ENCODE measurements at places on chromosomes 12 and 14.

DNA sequence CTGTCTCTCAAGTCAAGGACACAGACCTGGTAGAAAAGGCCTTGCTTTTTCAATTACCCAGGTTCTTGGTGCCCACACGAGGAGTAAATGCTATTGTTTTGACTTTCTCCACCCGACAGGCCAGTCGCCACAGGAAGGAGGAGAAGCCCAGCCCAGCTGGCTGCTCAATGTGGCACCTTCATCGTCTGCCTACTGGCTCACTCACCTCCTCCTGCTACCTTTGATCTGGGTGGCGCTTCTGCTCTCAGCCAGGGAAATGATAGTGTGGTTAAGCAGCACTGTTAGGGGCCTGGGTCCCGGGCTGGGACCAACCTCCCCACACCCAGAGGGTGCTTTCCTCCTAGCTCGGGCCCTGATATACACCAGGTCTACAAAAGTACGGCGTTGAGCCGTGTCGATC, 75.0 kb upstream of the FZD10 start:
- no peak for DNase-seq

DNA sequence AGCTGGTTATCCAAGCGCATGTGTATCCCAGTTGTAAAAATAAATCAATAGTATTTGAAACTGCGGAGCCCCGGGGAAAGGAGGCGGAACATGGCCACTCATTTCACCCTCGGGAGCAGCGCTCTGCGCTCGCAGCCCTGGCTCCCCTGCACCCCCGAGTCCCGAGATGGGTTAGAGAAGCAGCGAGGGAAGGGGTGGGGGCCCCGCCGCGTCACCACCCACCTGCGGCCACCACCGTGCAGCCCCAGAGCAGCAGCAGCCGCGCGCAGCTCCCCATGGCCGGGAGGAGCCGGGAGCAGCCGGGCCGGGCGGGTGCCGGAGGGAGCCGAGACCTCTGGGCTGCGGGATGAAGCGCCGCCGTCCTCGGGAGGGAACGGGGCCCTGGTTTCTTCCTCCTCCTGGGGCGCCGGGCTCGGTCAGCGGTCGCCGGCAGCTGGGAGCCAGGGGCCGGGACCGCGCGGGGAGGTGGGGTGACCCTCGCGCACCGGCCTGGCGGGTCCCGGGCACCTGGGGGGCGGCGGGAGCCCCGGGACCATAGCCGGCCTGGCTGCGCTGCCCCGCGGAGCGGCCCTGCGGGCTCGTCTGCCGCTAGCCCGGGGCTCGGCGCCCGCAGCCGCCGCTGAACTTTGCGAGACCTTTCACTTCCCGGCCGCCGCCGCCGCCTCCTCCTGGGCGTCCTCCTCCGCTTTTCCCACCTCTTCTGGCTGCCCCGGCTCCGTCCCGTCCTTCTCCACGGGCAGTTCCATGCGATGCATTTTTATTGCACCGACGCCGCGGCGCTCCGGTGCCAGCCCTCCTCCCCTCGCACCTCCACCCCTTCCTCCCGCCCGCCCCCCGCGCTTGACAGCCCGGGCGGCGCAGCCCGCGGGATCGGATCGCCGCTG, at the start of gene NTN4:
Gene NTN4 (minus strand): TSS at position 732 of the 884 bp plus-strand sequence. CDS start 455 bp downstream, at position 277.
- peak; percentile 58 for DNase-seq

DNA sequence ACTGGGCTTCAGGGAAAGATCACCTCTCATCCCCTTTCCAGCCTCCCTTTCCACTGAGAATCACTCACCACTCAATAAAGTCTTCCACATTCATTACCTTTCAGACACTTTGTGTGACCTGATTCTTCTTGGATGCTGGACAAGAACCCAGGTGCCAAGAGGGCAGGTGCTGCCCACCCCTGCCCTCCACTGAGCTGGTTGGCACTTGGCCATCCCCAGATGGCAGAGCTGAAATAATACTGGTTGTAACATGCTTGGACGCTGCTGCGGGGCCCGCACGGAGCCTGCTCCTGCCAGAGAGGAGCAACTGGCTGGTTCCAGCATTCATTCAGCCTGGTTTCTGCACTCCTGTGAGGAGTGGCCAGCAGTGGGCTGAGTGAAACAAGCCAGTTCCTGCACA, 386.7 kb upstream of the CCDC196 start:
- no peak for DNase-seq

GRCh38 chr14:69376439-69376838, 21.7 kb downstream of the ERH start:
- peak; percentile 94 for DNase-seq

GRCh38 chr14:23537351-23538049, 14.1 kb downstream of the ZFHX2 start:
- peak; percentile 54 for DNase-seq

DNA sequence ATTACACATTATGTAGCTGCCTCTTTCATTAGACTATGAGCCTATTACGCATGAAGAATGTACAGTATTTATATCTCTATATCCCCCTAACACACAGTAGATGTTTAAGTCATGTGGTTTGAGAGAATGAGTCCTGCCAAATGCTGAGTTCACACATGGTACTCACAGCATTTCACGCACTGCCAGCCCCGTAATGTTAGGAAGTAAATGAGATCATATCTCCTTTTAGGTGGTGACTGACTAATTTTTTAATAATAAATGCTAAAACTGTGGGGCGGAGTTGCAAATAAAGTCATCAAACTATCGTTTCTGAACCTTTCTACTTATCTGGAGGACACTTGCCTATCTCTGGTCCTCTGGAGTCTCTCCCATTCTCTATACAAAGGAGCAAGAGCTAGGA, 343.8 kb downstream of the ADAMTS20 start:
- peak; percentile 86 for DNase-seq

DNA sequence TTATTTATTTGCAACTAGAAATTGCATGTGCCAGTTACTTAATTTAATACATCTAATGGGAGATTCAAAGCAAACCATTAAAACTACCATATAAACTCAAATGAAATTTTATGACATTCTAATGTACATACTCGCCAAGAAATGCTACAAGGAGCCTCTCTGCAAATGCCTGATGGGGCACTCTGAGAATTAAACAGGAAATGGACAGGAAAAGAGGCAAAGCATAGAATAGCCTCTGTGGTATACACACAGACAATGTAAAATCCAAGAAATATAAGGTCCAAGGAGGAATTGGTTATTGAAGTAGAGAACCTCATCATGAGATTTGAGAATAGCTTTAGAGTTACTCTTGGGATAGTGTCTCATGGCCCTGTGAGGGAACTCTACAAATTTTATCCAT, 41.2 kb downstream of the RAB21 start:
- no peak for DNase-seq

GRCh38 chr12:25495331-25496097, 57.6 kb downstream of the LMNTD1 start:
- DNase-seq: peak; percentile 98

DNA sequence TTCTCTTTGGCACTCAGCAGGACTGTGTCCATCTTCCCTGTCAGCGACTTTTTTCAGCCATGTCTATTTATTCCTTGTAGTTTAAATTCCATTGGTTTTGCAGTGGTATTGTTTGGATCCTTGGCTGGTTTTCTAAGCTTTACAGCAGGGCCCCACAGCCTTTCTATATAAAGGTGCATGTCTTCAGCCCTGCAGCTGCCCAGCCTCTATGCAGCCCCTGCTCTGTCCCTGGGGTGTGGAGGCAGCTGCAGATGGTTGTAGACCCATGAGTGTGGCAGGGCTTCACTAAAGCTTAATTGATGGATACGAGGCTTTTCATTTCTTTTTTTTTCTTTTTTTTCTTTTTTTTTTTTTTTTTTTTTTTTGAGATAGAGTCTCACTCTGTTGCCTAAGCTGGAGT, 29.7 kb downstream of the SFSWAP start:
- no peak for DNase-seq

- no peak for DNase-seq
Measured at GRCh38 chr12:42267413-42268190, 29.6 kb upstream of the YAF2 start.

DNA sequence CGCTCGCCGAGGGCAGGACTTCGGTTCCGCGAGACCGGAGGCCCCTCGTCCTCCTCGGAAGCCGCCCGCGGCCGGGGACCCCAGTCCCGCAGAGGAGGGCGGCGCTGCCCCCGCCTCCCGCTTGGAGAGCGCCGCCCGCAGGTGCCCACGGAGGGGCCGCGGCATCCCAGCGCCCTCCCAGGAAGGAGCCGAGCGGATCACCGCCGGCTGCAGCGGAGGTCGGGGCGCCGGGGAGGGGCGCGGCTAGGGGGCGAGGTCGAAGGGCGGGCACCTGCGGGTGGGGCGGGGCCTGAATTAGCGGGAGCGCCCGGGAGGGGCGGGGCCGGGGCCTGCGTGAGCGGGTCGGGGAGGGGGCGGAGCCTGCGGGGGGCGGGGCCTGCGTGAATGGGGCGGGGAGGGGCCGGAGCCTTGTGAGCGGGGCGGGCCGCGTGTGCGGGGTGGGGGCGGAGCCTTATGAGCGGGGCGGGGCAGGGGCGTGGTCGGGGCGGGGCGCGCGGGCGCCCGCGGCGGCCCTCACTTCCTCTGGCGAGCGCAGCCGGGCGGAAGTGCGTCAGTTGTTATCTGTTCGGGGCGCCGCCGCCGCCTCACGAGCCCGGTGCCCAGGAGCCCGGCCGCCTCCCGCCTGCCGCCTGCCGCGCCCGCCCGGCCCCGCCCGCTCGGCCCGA, at the start of gene FBRSL1:
Gene FBRSL1 (plus strand): TSS at position 550 of the 665 bp plus-strand sequence.
- DNase-seq: peak; percentile 86

DNA sequence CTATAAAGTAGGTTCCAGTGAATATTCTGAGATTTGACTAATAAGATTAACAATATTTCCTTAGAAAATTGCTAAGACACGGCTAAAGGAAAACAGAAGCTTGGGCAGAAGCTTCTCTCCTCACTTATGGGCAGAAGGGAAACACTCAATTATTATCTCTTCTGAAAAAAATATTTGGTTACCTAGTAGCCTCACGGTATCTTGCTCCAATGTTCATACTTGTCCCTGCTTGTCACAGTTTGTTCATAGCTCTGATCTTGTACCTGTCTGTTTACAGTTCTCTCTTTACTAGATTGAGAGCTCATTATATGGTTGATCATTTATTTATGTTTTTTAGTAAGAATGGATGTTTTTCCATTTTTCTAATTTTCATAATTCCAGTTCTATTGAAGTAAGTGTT, 458.0 kb upstream of the ATP2B1 start:
- no peak for DNase-seq

- no peak for DNase-seq
Measured at GRCh38 chr12:89999699-90000505, 291.3 kb upstream of the ATP2B1 start.

GRCh38 chr12:82694970-82695369, 8.3 kb downstream of the TMTC2 start:
- no peak for DNase-seq

GRCh38 chr14:64759555-64759938, 55.3 kb downstream of the PLEKHG3 start:
- DNase-seq: no peak

DNA sequence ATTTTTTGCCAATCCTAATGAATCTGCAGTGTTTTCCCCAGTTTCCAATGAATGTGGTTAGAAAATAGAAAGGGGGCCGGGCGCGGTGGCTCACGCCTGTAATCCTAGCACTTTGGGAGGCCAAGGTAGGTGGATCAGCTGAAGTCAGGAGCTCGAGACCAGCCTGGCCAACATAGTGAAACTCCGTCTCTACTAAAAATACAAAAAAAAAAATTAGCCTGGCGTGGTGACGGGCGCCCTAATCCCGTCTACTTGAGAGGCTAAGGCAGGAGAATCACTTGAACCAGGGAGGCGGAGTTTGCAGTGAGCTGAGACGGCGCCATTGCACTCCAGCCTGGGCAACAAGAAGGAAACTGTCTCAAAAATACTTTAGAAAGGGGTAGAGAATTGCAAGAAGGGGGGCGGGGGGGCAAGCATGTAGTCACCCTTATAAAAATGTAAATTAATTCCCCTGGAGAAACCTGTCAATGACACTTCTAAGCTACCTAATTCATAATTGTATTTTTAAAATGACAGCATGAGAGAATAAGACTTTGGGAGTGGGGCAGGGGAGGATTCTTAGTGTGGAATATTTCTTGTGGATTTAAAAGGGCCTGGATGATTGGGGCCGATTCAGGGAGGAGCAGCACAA, 1.7 kb downstream of the KLHDC2 start:
- DNase-seq: peak; percentile 30

DNA sequence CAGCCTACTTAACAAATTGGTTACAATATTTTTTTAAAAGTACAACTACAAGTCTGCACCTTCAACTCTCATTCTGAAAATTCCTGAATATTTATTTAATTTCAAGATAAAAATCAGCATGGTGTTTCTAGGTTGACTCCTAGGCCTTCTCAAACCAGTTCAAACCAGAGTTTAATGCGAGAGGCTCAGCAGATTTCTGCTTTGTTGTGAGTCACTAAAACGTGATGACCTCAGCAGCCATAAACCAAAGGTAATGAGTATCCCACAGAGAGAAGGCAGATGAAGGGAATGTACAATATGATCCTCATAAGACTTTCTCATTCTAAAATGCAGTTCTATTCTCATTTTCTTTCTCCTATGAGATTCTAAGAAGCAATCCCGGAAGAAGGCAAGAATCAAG, 1.5 kb downstream of the PRDM4 start:
- peak; percentile 91 for DNase-seq

DNA sequence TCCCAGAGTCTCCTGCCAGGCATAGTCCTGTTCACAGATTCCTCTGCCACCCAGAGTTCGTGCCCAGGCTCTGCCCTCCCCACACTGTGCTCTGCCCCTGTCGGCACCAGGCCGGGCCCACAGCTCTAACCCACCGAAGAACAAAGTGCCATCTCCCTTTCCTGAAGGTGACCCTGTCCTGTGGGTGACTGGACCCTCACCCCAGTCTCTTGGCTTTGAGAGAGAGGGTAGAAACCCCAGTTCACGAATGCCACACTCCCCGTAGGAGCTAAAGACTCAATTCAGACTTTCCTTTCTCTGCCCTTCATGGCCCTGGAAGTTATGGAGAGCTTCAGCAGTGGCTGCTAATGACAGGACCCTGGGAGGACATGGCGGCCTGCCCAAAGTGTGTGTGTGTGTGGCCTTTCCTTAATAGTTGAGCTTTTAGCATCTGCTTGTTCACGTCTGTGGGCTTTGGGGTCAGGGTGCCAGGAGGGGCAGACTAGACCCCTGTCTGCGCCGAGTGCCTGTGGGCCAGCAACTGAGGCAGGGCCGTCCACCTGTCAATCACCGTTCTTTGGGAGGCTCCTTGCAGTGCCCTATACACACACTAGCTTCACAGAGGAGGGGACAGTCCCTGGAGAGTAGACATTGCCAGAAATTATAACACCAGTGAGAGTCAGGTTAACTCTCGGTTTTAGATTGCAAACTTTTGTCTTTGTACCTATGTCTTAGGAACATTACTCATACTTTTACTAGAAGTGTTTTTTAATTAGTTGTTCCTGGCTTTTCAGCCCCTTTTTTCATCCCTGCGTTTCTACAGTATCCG, 84.6 kb upstream of the DYNC1H1 start:
- DNase-seq: no peak

GRCh38 chr12:28088566-28089272, 101.5 kb upstream of the CCDC91 start:
- no peak for DNase-seq

GRCh38 chr12:110928700-110929099, 8.3 kb upstream of the MYL2 start:
- no peak for DNase-seq

- DNase-seq: no peak
Measured at GRCh38 chr12:43402436-43402835, 149.6 kb downstream of the ADAMTS20 start.

DNA sequence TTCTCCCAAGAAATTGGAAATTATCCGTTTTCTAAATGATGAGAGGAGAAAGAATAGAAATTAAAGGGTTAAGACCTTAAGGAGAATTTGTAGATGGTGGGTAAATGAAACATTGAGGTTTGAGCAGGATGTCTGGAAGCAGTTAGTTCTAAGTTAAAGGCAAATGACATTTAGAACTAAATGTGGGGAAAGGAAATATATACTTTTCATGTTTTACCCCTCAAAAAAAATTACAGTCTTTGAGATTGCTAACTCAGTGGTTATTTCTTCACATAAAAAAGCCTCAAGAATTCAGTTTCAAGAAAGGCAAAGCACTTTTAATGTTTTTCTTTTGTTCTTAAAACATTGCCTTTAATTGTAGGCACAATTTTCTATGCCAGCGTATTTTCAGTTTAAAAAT, 114.0 kb downstream of the PLEKHA5 start:
- no peak for DNase-seq

All from kidney tubule cell (primary cell).